IPS DF 6.9 (cell line): ENCODE measurements at places on chromosomes 7 and 10.

- DNase-seq = peak; percentile 16
Measured at GRCh38 chr10:72126184-72126871, 38.0 kb upstream of the SPOCK2 start.

DNA sequence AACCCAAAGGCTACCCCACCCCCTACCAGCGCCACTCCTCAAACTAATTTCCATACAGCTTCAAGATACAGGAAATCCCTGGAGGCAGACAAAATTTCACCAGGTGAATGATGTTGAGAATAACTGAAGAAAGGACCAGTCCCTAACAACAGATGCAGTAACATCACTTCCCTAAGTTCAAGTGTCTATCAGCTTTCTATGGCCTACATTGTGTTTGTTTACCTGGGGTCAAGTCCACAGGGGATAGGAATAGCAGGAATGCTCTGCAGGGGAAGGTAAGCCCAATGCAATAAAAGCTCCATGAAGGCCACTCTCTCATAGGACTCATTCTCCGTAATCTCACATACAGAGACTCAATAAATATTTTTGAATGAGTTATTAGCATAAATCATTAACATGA, 26.9 kb downstream of the FAM13C start:
- DNase-seq = no peak

DNA sequence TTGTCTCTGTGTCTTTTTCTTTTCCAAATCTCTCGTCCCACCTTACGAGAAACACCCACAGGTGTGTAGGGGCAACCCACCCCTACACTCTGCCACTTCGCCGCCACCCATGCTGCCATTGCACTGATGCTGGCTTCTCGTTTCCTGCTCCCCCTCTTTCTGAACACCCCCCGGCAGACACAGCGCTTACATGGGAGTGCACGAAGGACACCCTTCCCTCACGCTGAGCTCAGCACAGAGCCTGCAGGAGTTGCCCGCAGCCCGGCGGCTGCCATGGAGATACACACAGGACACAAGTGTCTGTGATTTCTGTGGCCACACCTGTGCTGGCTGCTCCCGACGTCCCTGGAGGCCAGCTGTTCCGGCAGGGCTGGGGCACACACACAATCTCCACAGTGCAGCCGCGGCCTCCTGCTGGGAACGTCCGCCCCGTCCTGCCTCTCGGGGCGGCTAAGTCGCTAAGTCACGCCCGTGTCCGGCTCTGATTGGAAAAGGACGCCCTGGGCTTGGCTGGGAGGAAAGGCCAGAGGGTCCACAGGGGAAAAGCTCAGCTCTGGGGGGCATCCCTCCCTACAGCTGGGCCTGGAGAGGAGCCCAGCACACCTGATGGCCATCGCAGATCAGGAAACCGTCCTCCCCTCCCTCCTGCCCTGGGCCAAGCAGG, 349.8 kb downstream of the PTPRN2 start:
- no peak for DNase-seq

- no peak for DNase-seq
Measured at GRCh38 chr7:45697576-45698136, 123.5 kb downstream of the ADCY1 start.
